ENCODE measurements at places on chromosomes 12 and 14. TPM values are rescaled to one million over a fixed set of nuclear protein-coding genes. Genes with fewer than 3 reads are reported as not detected.
A peak's percentile ranks its signal among the peaks of the same experiment; 100 is the strongest.

INSM2 gene
- 0.05 TPM for polyA plus RNA-seq

SLC2A14 gene
- polyA plus RNA-seq = 0.43 TPM

GPR132 gene
- 0.53 TPM for polyA plus RNA-seq

DEGS2 gene
- polyA plus RNA-seq = 10.6 TPM

ALDH6A1 gene
- polyA plus RNA-seq = 24.4 TPM

GPR68 gene
- polyA plus RNA-seq = 1.7 TPM

CISTR gene
- not detected for polyA plus RNA-seq

BICDL1 gene
- 39.9 TPM for polyA plus RNA-seq

- DNase-seq = no peak
These were observed 83.8 kb downstream of the SLC38A6 start for GRCh38 chr14:61064856-61065255.

DNA sequence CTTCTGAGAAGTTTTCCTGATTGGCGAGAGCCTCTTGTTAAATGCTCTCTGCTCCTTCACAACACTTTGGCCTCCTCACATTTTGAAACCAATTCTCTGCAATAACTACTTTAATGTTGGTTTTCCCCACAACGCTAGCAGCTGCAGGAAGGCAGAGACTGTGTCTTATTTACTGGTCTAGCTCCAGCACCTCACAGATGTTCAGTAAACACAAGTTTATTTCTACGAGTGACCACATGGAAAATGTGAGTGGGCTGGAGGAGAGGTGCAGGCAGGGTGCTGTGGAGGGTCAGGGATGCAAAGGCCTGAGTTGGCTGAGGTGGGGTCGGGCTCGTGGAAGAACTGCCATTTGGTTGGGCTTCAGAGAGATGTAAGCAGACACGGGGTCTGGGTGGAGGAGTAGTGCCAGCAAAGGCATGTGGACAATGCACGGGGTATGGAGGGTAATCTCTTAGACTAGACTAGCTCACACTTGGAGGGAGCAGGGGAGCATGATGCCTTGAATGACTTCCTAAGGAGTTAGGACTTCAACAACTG, 117.4 kb upstream of the RTL1 start:
- DNase-seq = no peak

DNA sequence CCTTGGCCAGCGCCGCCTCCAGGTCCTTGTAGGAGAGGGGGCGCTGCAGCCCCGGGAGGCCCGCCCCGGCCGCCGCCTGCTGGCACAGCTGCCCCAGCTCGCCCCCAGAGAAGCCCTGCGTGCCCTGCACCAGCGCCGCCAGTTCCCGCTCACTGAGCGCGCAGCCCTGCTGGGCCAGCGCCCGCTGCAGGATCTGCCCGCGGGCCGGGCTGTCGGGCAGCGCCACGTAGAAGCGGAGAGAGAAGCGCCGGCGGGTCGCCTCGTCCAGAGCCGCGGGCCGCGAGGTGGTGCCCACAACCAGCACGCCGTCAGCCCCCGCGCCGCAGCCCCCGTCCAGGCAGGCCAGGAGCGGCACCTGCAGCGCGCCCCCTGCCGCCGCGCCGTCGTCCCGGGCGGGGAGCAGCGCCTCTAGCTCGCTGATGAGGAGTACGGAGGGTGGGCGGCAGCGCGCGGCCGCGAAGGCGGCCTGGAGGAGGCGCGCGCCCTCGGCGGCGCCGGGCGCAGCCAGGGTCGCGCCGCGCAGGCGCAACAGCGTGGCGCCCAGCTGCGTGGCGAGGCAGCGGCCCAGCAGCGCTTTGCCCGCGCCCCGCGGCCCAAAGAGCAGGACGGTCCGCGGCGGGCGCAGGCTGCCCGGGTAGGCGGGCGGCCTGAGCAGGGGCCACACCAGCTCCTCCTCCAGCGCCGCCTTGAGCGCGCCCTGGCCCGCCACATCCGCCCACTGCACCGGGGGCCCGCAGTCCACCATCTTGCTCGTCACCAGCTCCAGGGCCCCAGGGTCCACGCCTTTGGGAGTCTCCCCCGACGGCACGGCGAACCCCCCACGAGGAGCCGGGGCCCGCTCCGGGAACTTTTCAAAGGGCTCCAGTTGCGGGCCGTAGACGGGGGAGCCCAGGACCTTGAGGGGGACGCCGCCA, 27.7 kb downstream of the FIGNL2 start:
- DNase-seq = no peak

GRCh38 chr14:64683264-64683663, 21.0 kb upstream of the PLEKHG3 start:
- no peak for DNase-seq

- DNase-seq = no peak
These were observed 40.9 kb downstream of the TSHR start for GRCh38 chr14:80996049-80996901.

DNA sequence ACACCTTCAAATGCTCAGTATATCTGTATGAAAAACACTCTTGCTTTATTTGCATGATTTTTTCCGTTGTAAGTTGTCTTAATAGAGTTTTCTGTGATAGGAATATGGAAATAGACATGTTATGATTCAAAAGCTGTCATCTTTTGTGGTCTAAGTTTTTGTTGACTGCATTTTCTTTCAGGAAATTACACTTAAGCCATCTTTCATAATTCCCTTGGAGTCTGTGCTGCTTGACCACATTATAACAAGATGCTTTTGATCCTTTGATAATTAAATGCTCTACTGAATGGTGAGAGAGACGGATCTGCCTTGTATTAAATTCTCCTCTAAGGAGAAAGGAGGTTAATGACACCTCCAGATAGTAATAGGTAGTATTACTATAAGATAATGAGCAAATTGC, 272.8 kb upstream of the DAAM1 start:
- DNase-seq = no peak

- DNase-seq = no peak
These were observed 217.3 kb downstream of the SYT10 start for GRCh38 chr12:33222357-33222756.

DNA sequence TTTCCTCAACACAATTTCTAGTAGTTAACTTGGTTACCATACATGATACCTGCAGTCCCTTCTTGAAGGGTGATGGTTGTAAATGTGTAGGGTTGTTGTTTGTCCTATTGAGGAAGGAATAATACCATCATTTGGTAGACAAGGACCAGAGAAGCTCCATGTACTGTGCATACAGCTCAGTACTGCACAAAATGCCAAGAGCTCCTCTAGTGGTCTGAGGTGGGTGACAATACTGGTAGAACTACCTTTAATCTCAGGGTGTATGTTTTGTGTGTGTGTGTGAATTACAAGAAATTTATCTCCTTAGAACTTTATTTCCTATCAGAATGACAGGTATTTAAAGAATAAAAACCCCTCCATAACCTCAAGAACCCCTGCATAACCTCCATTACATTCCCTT, 575.3 kb downstream of the TMTC2 start:
- no peak for DNase-seq

GRCh38 chr14:30725763-30726162, 103.6 kb downstream of the SCFD1 start:
- no peak for DNase-seq

DNA sequence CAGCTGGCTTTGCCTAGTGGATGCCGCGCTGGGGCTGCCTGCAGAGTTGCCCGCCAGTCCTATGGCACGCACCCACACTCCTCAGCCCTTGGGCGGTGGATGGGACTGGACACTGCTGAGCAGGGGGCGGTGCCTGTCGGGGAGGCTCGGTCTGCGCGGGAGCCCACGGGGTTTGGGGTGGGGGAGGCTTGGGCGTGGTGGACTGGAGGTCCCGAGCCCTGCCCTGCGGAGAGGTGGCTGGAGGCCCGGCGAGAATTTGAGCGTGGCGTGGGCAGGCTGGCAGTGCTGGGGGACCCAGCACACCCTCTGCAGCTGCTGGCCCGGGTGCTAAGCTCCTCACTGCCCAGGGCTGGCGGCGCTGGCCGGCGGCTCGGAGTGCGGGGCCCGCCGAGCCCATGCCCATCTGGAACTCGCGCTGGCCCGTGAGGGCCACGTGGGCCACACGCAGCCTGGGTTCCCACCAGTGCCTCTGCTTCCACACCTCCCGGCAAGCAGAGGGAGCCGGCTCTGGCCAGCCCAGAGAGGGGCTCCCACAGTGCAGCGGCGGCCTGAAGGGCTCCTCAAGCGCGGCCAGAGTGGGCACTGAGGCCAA, 68.1 kb downstream of the ETNK1 start:
- DNase-seq = no peak

DNA sequence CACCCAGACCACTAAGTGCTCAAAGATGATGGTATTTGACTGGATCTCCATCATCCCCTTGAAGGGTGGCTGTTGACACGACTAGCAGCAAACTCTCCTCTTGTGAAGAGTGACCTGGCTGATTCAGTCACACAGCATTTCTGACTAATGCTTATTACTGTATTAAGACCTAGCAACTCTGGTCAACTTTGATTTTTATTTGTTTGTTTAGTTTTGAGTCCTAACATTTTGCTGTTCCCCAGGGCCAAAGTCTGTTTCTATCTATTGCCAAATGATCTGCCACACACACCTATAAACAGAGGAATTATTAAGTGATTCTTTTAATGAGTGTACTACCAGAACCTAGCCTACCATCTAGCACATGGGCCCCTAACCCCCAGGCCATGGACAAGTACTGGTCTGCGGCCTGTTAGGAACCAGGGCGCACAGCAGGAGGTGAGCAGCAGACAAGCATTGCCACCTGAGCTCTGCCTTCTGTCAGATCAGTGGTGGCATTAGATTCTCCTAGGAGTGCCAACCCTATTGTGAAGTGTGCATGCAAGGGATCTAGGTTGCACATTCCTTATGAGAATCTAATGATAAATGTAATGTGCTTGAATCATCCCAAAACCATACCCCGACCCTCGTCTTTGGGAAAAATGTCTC, 120.0 kb downstream of the RPS6KA5 start:
- no peak for DNase-seq

DNA sequence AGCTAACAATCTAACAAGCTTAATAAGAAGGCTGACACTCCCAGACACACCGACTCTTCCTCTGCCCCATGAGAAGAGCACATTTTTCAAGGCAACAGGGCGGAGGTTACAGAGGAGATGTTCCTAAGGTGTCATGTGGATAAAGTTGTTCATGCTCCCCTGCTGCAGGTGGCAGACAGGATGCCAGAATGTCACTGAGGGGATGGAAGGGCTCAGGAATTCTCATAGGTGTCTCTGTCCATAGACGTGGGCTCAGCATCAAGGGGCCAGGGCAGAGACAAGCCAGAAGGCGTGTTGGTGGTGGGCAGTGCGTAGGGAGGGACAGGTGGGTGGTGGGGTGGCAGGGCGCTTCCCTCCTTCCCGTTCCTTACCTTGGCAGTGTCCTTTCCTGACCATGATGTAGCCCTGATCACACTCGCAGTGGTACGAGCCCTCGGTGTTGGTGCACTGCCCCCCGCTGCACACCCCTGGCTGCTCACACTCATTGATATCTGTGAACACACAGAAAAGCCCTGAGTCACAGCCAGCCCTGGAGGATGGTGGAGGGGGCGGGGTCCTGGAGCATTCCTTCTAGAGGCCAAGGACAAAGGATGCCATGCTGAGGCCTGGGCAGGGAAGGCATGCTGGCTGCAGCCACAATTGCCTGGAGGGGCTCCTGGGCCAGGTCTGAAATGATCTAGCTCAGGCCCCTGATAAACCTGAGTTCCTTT, 23.0 kb downstream of the ISCA2 start:
- no peak for DNase-seq

DNA sequence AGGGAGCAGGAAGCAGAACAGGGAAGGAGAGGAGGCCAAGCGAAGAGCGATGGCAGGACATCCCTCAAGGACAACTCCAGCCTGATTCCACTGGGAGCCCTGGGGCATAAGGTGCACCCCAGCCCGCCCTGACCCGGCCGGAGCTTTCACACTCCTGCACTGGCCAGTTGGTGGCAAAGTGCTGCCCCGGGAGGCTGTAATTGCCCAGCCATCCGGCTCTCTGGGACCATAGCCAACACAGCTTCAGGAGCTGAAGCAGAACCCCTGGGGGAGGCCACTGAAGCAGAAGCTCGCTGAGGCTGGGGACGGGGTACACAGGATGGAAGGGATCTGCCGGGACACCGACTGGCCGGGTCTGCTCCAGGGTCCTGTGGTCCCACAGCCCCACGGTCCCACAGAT, 41.9 kb upstream of the BEGAIN start:
- no peak for DNase-seq

DNA sequence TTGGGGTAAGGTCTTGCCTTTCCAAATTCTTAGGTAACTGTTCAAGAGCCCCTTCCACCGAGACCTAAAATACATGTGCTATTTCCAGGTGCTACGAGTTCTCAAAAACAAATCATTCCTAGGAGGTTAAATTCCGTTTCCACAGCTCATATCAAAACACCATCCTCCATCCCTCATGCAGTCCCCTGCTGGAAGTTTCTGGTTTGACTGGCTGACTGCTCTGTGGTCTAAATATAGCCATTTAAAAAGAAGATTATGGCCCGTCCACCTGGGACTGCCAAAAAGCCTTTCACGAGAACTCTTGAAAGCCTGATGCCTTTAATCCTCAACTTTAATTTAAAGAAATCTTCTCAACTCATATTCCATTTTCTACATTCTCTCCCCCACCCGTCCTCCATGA, 201.5 kb upstream of the MYL2 start:
- no peak for DNase-seq

- no peak for DNase-seq
These were observed 25.5 kb downstream of the NKX2-8 start for GRCh38 chr14:36556811-36557433.

GRCh38 chr14:57486767-57487379, 6.8 kb downstream of the CCDC198 start:
- DNase-seq = peak; percentile 48

- DNase-seq = no peak
These were observed 19.2 kb upstream of the ANAPC5 start for GRCh38 chr12:121371404-121371803.

DNA sequence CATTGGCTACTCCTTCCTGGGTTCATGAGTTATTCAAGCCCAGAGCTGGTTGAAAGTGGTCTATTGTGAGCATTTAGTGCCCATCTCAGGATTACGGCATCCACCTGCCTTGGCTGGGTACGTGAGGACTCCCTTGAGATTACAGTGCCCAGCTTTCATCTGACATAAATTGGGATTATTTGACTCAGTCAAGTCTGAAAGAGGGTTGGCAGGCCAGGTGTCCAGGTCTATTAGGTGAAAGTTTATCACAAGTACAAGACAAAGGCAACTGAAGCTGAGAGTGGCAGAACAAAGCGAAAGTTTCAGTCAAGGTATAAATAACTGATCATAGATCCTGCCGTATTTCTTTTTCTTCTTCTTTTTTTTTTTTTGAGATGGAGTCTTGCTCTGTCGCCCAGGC, 84.6 kb upstream of the ATF7IP start:
- DNase-seq = no peak

GRCh38 chr12:48419116-48419935, 53.0 kb upstream of the ANP32D start:
- no peak for DNase-seq

- no peak for DNase-seq
These were observed 181.2 kb downstream of the TMTC2 start for GRCh38 chr12:82867762-82868500.

DNA sequence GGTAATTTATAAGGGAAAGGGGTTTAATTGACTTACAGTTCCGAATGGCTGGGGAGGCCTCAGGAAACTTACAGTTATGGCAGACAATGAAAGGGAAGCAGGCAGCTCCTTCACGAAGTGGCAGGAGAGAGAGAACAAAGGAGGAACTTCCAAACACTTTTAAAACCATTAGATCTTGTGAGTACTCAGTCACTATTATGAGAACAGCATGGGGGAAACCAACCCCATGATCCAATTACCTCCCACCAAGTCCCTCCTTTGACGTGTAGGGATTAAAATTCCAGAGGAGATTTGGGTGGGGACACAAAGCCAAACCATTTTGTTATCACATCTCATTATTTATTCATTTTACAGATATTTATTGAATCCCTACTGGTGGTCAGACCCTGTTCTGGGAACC, 822.8 kb downstream of the GALC start:
- DNase-seq = no peak

Data from left renal pelvis (tissue), 4 donors.